Left cardiac atrium (tissue), 4 donors: ENCODE measurements at places on chromosomes 1 and 21. TPM values are rescaled to one million over a fixed set of nuclear protein-coding genes. Genes with fewer than 3 reads are reported as not detected.

Gene ARID4B
- 17.6 TPM for total RNA-seq

Gene TTLL7
- 19.1 TPM for total RNA-seq

Gene CD48
- 1.9 TPM for total RNA-seq

DNA sequence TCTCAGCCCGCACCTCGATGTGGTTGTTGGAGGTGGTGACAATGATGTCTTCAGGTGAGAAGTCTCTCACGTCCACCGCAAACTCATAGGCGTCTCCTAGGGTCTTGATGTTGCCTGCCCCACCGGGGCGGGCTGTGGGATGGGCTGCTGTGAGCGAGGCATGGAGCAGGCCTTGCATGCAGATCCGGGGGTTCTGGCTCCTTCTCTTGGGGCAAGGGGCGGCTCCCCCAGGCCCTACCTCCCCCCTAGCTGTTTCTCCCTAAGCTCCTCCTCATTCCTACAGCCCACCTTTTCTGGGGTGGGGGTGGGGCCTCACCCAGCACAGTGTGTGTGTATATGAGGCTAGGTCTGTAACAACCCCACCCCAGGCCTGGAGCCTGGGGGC is 775 bp downstream of the HSPB7 start:
- DNase-seq: no peak

- no peak for DNase-seq
These were observed 30.0 kb upstream of the RBM15 start for GRCh38 chr1:110309139-110309538.

- no peak for DNase-seq
These were observed at the start of gene KCNJ15 for GRCh38 chr21:38256599-38257302. KCNJ15 (plus strand) TSS chr21:38256991; CDS start chr21:38299262, 42,271 bp downstream.

GRCh38 chr1:231053493-231054162 is 13.6 kb upstream of the FAM89A start:
- peak; percentile 43 for DNase-seq

DNA sequence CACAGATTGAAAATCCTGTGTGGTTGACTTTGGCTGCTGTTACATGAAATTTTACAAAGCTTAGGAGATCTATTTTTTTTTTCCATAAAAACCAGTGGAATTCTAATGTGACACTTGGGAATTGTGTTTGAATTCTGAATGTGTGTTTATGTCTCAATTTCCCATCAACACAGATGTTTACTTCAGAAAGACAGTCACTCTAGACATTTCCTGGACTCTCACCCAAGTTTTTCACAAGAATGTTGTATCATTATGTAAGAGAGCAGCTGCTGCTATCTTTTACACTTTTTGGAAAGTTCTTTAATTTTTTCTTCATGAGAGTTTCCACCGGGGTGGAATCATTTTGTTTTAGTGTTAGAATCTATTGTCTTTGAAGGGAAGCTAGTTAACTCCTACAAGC is 210.1 kb downstream of the GIPC2 start:
- no peak for DNase-seq

DNA sequence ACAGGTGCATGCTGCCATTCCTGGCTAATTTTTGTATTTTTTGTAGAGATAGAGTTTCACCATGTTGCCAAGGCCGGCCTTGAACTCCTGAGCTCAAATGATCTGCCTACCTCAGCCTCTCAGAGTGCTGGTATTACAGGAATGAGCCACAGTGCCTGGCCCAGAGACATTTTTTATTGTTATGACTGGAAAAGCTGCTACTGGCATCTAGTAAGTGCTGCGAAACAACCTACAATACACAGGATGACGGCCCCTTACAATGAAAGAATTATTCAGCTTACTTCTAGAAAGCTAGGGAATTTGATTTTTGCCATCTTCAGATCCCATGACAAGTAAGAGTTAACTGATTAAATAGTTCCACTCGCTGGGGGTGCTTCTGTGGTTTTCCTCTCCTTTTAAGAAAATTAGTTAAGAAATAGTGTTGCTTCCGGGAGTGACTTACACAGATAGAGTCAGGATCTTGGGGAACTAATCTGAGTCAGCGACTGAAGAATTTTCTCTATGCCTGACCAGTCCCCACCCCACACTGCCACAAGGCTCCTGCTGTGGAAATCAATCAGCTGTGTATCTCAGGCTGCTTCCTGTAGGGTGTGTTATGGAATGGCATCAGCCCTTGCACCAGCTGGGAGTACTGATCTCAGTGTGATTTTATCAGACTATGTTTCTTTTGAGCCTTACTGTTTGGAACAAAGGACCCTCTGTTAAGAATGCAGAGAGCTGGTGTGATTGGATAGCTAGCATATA is 93.0 kb upstream of the BMP8A start:
- peak; percentile 77 for DNase-seq

DNA sequence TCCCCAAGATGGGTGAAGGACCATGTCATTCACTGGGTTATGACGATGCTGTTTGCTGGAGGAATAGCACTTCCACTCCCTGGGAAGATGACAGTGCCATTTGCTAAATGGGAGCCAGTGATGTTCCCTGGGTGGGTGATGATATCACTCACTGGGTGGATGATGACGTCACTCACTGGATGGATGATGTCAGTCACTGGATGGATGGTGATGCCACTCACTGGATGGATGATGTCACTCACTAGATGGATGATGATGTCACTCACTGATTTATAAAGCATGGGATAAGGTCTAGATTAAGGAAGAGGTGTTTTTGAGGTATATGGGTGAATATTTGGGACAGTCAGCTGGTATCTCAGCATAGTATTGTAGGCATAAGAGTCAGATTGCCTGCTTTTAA is 457.2 kb downstream of the AJAP1 start:
- DNase-seq: no peak

GRCh38 chr1:237562242-237562823 is 328.4 kb downstream of the ZP4 start:
- no peak for DNase-seq

GRCh38 chr1:180805316-180805715 is 107.4 kb upstream of the KIAA1614 start:
- no peak for DNase-seq
